ENCODE measurements at places on chromosomes 12 and 14.

DNA sequence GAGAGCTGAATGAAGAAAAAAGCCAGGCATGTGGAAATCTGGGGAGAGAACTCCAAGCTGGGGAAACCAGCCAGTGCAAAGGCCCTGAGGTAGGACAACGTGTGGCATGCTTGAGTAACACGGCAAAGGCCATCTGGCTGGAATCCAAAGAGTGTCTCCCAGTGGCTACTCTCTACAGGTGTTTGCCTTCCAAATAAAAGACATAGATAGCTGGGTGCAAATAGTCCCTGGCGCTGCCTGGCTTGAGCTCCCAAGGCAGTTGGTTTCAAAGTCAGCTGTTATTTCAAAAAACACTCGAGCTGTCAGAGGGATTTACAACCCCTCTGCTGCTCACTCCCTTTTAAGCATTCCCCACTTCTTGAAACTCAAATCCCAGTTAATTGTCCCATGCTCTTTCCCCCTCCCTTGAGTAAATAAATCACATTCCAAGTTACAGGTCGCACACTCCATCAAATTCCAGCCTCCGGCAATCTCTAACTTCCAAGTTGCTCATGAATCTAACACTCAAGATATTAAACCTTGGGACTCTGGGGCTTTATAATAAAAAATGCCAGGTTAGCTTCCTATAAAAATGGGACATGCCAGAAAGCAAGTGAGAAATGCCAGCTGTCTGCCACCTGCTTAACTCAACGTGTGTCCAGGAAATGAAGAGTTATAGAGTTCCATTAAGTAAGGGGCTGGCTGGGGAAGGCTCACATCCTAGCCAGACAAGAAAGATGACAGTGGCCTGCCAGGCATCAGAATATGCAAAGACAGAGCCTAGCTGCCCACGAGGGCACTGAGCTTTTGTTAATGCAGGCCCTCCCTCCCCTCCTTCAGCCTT is 133.6 kb upstream of the NOS1 start:
- no peak for DNase-seq

GRCh38 chr12:102023343-102023930 is 38.4 kb downstream of the WASHC3 start:
- DNase-seq = no peak

DNA sequence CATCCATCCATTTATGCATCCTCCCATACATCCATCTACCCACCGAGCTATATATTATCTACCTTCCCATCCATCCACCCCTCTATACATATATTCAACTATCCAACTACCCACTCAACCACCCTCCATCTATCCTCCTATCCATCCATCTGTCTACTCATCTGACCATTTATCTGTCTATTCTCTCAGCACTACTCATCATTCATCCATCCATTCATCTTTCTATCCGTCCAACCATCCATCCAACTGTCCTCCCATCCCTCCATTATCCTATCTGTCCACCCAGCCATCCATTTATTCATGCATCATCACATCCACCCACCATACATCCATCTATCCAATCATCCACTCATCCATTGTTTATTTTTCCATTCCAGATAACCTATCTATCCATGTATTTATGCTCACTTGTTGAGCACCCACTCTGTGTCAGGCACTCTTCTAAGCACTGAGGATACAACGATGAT is 11.5 kb downstream of the ASB2 start:
- DNase-seq = no peak

- DNase-seq = no peak
Measured at GRCh38 chr12:54680374-54680773, 32.2 kb upstream of the DCD start.

DNA sequence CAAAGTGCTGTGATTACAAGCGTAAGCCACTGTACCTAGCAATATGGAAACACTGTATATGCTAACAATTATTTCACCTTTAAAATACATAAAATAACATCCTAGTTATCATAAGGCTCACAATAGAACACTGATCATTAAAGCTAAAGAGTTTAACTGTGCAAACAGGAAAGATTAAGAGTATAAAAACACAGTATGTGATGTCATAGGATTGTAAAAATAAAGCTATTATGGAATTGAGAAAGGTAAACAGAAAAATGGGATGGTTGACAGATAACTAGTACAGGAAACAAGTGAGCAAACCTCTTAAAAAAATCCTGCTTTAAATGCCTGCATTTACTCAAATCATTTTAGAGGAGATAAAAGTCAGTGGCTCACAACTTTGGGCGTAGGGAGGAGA is 10.8 kb upstream of the IPO8 start:
- no peak for DNase-seq

DNA sequence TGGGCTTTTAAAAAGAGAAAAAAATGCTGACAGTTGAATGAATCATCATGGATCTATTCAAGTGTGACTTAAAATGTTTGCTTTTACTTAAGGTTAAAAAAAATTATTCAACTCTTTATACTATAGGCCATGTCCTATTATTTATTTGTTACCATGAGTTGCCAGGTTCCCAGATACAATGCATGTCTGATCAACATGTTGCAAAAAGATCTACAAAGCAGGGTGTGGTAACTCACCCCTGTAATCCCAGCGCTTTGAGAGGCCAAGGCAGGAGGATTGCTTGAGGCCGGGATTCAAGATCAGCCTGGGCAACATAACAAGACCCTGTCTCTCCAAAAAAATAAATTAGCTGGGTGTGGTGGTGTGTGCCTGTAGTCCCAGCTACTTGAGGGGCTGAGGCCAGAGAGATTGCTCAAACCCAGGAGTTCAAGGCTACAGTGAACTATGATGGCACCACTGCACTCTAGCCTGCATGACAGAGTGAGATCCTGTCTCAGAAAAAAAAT is 460.8 kb downstream of the BCAT1 start:
- no peak for DNase-seq

- DNase-seq = no peak
Measured at GRCh38 chr12:116397148-116397547, 119.7 kb upstream of the MED13L start.

GRCh38 chr14:90058876-90059458 is 2.8 kb upstream of the KCNK13 start:
- no peak for DNase-seq

- no peak for DNase-seq
Measured at GRCh38 chr12:46771268-46771827, 54.4 kb downstream of the SLC38A4 start.

- no peak for DNase-seq
Measured at GRCh38 chr14:23125933-23126524, 7.0 kb upstream of the CEBPE start.

DNA sequence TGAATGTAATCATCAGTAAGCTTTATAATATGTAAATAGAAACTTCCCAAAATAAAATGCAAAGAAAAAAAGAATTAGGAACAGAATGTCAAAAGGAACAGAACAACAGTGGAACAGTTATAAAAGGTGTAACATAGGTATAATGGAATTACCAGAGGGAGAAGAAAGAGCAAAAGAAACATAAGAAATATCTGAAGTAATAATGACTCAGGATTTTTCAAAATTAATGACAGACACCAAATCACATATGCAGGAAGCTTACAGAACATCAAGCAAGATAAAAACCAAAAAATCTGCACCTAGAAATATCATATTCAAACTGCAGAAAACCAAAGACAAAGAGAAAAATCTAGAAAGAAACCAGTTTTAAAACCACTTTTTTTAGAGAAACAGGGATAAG is 36.1 kb downstream of the TMEM116 start:
- DNase-seq = no peak

DNA sequence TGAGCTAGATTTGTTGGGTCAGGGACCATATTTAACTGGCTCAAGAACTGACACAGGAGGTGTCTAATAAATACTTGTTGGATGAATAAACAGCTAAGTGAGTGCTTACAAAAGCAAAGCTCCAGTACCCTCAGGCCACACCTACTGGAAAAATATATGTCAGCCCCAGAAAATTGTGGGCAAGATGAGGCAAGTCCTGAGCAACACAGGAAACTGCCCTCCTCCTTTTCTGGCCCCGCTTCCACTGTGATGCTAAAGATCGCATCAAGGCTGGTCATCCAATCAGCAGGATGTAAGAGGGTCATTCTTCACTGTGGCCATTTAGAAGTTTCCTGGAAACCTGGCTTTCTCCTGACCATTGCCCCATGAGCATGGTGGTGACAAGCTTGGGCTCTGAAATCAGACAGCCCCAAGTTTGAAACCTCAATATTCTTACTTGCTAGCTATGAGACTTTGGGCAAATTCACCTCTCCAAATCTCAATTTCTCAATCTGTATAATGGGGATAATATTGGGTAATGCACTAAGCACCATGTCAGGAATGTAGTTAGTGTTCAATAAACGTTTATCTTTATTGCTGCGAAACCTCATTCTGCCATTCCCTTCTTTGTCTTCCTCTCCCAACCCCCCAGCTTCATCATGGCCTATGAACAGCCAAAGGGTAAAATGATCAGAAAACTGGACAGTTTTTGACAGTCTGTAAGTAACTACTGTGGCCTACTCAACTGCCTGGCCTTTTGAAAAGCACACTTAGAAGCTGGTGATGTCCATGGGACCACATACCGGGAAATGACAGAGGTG is 139.3 kb upstream of the PZP start:
- no peak for DNase-seq

- DNase-seq = no peak
Measured at GRCh38 chr14:54116972-54117371, 160.3 kb upstream of the BMP4 start.

DNA sequence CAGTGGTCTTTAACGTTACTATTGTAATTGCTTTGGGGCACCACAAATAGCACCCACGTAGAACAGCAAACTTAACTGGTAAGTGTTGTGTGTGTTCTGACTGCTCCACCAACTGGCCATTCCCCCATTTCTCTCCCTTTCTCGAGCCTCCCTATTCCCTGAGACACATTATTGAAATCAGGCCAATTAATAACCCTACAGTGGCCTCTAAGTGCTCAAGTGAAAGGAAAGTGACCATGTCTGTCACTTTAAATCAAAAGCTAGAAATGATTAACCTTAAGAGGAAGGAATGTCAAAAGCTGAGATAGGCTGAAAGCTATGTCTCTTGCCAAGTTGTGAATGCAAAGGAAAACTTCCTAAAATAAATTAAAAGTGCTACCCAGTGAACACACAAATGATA is 22.3 kb downstream of the PPP1R13B start:
- no peak for DNase-seq

DNA sequence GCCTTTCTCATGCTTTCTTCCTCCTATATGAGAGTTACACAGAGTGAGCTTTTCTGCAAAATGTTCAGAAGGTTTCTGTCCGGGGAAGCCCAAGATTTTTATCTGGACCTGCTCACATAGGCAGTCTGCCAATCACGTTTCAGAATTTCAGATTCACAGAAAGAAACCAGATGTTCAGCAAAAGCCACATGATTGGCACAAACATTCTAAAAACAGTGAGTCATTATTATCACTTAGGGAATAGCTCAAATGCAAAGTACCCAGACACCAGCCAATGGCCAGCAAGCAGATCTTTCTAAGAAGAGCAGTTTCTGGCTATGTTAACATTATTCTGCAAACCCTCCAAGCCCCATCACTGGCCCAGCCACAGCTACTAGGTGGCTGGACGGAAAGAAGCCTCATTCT is 1558.5 kb upstream of the TMEM132C start:
- DNase-seq = no peak

DNA sequence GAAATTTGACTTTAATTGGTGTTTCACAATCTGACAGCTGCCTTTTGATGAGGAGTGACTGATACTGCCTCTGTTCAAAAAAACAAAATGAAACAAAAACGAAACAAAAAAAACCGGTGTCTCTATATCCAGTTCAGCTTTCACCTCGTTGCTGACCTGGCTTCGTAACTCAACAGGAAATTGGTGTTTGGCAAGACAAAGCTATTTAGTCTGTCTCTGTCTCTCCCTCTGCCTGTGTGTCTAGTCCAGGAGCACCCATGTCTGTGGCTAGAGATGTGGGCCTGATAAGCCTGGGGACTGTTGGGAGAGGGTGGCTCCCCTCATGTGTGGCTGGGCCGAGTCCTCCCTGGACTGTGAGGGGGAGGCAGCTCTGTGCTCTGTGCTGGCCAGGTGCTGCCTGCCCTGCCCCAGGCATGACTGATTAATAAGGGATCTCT is 11.3 kb downstream of the CACNA1C start:
- DNase-seq = no peak

DNA sequence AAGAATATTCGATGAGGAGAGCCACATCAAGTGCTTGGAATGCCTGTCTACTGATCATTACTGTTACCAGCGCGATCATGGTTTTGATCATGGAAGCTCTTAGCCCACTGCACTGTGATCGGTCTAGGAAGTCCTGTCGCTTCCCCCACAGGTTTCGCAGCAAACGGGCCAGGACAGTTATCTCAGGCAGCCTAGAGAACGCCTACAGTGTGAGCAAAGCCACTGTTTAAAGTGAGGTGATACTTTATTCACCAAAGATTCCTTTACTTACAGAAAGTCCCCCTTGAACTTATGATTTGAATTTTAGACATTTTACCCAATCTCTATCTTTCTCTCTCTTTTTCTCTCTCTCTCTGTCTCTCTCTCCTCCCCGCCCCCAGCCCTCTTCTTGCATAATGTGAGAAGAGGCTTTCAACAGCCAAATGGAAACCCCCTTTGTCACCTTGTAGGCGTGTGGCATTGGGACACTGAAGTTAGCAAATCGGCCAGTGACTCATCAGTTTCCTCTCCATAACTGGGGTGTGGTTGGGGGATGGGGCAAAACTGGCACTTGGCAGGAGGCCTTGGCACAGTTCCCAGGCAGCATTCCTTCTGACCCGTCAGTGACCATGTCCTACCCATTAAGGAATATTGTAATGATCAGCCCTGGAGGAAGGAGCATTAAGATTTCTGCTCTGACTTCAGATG is 214.8 kb downstream of the CHST11 start:
- DNase-seq = peak; percentile 80

DNA sequence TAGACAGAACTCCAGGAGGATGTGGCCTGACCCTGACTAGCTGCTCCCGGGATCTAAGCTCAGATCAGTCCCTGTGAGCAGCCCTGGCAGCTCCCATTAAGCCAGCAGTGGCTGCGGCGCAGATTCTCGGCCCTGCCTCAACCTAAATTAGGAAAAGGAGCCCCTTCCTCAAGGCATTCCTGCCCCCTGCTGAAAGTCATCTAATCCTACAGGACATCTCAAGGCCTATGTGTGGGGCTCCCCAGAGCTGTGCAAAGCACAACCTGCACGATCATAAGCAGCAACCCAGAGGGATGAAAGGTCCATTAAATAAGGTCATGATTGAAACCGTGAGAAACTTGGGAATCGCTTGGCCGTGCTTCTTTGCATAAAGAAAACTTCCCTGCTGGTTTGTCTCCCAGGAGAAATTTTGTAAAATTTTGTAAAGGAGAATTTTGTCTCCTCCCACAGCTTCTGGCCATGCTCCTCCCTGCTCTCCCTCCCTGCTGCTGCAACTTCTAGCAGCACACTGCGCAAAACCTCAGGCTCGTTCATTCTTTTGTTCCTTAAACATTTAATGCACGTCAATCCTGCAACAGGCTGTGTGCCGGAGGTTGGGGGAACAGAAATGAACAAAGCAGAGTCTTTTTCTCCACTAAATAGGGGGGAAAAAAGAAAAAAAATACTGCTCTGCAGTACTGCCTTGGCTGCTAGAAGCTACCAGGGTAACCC is 96.6 kb upstream of the SLC35F4 start:
- no peak for DNase-seq

- DNase-seq = no peak
Measured at GRCh38 chr14:33774161-33774560, 176.7 kb downstream of the EGLN3 start.

All from T-cell (primary cell).